ENCODE measurements at places on chromosomes 5 and 9. TPM values are rescaled to one million over a fixed set of nuclear protein-coding genes. Genes with fewer than 3 reads are reported as not detected.

- DNase-seq, result no peak
Observed at GRCh38 chr5:135747824-135748223, 86.6 kb upstream of the SLC25A48 start.

GRCh38 chr5:151213803-151214613, 9.9 kb downstream of the CCDC69 start:
- peak; percentile 86 for DNase-seq

- no peak for DNase-seq
Observed at GRCh38 chr9:91951944-91952520, 2.0 kb upstream of the ROR2 start.

RLN1 gene
- total RNA-seq, result 1.1 TPM

GRCh38 chr9:69085569-69086283, 50.2 kb downstream of the FXN start:
- DNase-seq, result no peak
